ENCODE measurements at places on chromosomes 12 and 14.

- DNase-seq, result peak; percentile 33
Measured at GRCh38 chr12:82277582-82277981, 80.6 kb downstream of the CCDC59 start.

- no peak for DNase-seq
Measured at GRCh38 chr14:67917006-67917405, 97.4 kb downstream of the RAD51B start.

DNA sequence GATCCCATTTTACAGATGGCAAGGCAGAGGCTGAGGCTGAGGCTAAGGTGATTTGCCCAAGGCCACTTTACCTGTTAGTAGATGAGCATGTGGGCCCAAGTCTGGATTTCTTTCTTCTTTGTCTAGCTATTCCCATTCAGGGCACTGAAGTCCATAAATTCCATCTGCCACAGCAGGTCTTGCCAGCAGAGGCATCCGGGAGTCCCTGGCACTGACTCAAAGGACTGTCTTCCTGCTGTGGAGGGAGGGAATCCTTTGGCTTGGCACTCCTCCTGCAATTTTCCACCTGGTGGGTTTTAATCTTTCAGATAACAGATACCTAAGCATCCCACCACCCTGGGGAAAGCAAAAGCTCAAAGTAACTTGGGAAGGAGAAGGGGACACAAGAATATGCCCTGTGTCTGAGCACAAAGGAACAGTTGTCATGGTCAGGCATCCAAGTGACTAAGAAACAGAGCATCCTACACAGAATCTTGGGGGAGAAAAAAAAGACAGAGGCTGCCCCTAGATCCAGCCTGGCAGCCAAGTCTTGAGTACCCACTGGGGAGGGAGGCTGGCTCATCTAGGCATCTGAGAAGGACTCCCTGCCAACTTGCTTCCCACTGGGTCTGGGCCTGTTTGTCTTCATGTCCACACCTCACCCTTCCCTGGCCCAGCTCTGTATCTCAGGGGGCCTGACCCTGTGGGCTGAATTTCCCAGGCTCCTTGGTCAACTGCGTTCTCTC lies 35.6 kb upstream of the CMKLR1 start:
- no peak for DNase-seq

- peak; percentile 46 for DNase-seq
Measured at GRCh38 chr14:51651388-51652167, at the start of gene FRMD6. TSS of gene FRMD6 (plus strand) at chr14:51651910. CDS start at chr14:51689837, 37,927 bp downstream.

- DNase-seq, result no peak
Measured at GRCh38 chr12:106195621-106196027, 52.2 kb downstream of the CKAP4 start.

DNA sequence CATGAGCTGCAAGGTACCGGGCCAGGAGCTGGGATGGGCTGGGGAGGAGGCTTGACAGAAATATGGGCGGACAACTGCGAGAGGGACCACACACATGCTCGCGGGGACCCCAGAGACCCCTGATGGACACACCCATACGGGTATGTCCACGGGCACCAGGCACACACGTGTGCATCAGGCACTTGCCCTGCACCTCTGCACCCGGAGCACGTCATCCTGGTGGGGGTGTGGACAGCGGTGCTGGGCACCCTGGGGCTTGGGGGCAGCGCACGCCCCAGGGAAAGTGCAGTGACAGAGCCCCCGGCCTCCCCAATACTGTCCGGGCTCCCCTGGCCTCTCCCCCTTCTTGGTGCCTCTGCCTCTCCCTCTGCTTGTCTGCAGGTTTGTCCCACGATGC lies 1.7 kb upstream of the CRIP1 start:
- DNase-seq, result no peak

DNA sequence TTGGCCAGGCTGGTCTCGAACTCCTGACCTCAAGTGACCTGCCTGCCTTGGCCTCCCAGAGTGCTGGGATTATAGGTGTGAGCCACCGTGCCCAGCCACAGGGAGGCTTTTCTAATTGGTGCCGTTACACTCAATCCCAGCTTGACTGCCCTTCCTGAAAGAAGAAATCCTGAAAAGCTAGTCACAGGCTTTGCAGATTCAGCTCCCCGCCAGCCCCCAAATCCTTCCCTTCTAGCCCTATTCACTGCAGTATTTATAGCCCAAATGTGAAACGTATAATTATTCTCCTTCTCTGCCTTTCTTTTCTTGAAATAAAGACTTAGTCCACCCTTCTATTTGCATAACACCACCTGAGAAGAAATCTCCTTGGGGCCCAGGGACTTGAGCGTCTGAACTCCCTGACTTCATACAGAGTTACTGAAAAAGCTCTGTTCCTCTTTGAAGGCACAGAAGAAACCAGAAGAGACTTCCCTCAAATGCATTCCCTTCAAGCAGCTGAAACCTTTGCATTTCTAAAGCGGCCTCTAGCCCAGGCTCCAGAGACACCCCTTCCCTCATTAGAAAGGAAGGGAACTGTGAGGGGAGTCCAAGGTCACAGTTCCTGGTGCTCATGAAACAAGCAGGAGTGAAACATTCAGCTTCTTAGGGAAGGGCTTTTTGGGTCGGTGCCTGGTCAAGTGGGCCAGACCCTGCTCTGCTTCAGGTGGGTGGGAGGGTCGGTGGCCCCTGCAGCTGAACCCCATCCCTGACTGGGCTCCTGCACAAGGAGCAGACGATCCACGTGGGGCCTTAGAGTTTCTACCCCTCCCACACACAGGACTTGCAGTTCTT lies 42.3 kb upstream of the BATF start:
- DNase-seq, result no peak

DNA sequence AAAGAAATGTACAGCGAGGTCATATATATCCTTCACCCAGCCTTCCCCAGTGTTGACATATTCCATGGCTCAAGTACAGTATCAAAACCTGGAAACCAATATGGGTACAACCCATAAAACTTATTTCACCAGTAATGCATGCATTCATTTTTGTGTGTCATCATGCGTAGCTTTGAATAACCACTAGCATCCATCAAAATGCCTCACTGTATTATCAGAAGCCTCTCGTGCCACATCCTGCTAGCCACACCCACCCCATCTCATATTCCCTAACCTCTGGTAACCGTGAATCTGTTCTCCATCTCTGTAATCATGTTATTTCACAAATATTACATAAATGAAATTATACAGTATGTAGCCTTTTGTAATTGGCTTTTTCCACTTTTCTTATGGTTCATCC lies 314.3 kb downstream of the RAD51B start:
- no peak for DNase-seq

GRCh38 chr12:51171884-51172514 lies 936 bp downstream of the TFCP2 start:
- no peak for DNase-seq

DNA sequence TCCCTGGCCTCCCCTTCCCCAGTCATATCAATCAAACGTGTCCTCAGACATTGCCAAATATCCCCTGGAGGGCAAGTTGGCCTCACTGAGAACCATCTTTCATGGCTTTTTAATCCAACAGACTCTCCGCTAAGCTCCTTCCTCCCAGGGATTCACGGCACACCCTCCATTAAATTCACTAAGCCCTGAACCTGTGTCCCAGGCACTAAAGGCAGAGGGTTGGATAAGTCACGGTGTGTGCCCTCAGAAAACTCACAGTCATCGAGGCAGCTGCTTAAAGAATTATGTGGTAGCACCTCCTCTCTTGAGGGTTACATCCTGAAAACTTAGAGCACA lies 167.1 kb downstream of the PIWIL1 start:
- no peak for DNase-seq
